ENCODE measurements at places on chromosomes 7 and 10.

DNA sequence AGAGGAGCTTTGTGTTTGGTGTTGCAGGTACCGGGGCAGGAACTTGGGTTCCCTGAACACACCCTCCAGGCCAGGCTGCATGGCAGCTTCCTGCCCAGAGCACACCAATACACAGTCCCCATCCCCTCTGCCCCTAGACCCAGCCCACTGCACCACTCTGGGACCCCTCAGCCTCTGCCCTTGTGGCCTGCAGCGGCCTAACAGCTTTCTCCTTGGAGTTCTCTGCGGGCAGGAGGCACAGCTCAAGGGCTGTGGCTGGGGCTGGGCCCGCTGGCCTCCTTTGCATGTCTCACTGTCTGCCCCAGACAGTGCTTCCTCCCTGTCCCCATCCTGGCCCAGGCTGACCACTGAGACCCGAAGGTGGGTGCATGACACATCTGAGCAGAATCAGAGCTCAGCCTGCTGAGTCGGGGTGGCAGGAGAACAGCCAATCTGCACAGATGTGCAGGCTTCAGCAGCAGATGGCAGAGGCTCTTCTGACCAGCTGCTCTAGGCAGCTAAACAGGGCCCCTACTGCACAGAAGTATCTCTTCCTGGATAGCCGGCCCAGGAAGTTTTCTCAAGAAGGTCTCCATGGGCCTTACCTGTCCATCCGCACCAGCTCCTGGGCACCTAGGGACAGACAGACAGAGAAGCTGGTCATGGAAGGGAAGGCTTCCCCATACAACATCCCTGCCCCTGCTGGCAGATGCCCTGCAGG lies 20.8 kb downstream of the VSIR start:
- DNase-seq: no peak

- DNase-seq: no peak
Measured at GRCh38 chr7:1971946-1972654, 260.6 kb downstream of the MAD1L1 start.

DNA sequence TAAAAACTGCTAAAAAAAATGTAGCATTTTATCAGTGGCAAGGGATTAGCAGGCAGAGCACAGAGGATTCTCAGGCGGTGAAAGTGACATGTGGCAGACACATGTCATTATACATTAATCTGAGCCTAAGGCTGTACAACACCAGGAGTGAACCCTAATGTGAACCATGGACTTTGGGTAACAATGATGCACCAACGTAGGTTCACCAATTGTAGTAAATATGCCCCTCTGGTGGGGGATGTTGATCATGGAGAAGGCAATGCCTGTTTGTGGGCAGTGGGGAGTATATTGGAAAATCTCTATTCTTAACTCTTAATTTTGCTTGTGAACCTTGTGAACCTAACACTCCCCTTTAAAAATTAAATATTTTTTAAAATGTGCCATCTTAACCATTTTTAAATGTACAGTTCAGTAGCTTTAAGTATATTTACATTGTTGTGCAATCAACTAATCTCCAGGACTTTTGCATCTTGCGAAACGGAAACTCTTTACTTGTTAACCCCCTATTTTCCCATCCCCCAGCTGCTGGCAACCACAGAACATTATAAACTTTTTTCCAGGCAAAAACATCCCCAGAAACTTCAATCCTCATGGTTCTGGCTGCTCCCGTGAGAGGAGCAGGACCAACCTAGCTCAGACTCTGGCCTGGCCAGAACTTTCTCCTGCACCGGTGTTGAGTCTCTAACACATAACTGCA lies 29.9 kb downstream of the LRRC20 start:
- peak; percentile 46 for DNase-seq

DNA sequence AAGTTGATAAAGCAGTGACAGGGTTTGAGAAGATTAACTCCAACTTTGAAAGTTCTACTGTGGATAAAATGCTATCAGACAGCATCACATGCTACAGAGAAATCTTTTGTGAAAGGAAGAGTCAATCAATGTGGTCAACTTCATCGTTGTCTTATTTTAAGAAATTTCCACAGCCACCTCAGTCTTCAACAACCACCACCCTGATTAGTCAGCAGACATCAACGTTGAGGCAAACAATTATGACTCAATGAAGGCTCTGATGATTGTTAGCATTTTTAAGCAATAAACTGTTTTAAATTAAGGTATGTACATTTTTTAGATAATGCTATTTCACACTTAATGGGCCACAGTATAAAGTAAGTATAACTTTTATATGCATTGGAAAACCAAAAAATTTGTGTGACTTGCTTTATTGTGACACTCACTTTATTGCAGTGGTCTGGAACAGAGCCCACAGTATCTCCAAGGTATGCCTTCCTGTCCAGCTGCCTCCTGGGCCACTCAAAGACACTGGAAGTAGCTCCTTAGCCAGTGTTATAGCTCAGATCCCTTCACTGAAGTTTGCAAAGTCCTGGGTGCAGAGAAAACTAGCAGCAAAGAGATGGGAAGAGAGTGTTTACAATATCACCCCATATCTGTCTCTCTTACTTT lies 293.1 kb downstream of the ARHGAP12 start:
- peak; percentile 45 for DNase-seq

DNA sequence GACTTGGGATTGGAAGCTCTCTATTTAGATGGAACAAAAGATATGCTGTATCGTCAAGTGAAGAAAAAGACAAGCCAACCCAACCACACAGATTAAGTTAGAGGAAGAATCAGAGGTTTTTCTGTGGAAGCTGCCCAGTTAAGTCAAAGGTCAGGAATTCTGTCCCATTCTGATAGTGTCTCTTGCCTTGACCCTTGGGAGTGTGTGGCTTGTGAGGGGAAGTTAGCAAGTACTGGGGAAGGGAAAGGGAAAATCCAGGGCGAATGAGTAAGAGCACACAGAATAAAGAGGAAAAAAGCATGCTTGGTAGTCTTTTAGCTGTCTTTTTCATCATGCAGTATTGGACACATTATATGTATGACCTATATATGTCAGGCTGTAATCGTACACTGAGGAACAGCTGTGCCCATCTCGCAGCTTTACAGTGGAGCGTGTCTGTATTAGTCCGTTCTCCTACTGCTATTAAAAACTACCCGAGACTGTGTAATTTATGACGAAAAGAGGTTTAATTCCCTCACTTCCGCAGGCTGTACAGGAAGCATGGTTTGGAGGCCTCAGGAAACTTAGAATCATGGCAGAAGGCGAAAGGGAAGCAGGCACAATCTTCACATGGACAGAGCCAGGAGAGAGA lies 197.2 kb downstream of the GALNT17 start:
- no peak for DNase-seq

DNA sequence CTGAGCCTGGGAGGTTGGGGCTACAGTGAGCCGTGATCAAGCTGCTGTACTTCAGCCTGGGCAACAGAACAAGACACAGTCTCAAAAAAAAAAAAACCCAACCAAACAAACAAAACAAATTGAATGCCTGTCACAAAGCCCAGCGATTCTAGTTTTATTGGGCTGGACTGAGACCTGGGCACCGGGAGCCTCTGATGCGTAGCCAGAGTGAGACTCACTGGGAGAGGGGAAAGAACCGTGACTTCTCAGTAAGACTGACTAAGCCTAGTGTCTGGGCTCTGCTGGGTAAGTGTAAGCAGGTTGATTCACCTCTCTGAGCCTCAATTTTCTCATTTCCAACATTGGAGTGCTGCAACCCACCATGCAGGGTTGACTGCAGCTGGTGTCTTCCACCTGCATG lies 10.1 kb upstream of the LEP start:
- peak; percentile 14 for DNase-seq

- DNase-seq: no peak
Measured at GRCh38 chr10:13684806-13685482, 98.2 kb downstream of the PRPF18 start.

GRCh38 chr10:53770903-53771302 lies 998.3 kb upstream of the MBL2 start:
- no peak for DNase-seq

Measured in epithelial cell of esophagus (primary cell).